Thymus (tissue), 14 donors: ENCODE measurements at places on chromosomes 4 and X. TPM values are rescaled to one million over a fixed set of nuclear protein-coding genes. Genes with fewer than 3 reads are reported as not detected.

The HERC5 gene
- 19.3 TPM for total RNA-seq

The HSFX4 gene
- 0.28 TPM for total RNA-seq

The LGI2 gene
- total RNA-seq: 2.5 TPM

The SULT1E1 gene
- 7.8 TPM for total RNA-seq

The HOPX gene
- total RNA-seq: 5.9 TPM

The NKX3-2 gene
- under 0.01 TPM for total RNA-seq

The FRG2 gene
- 0.05 TPM for total RNA-seq

The EDNRA gene
- total RNA-seq: 10.1 TPM

The MXRA5 gene
- 6.1 TPM for total RNA-seq

The PDLIM5 gene
- total RNA-seq: 12.4 TPM

The CSAG1 gene
- total RNA-seq: 0.24 TPM

The BEND4 gene
- total RNA-seq: 1.6 TPM

The IGFBP7 gene
- total RNA-seq: 54.1 TPM

The TRPC3 gene
- total RNA-seq: 0.24 TPM

The FANCB gene
- total RNA-seq: 7.2 TPM

The NEXMIF gene
- total RNA-seq: 0.05 TPM

The RASSF6 gene
- total RNA-seq: 16.6 TPM

The SPANXA2 gene
- total RNA-seq: 0.09 TPM

The GABRE gene
- 2.9 TPM for total RNA-seq

The STARD8 gene
- 1.9 TPM for total RNA-seq

The NIPAL1 gene
- 0.47 TPM for total RNA-seq

The IL13RA1 gene
- 14.4 TPM for total RNA-seq

The ZFYVE28 gene
- 2.8 TPM for total RNA-seq

The CTAG1A gene
- not detected for total RNA-seq

The LRCH2 gene
- 1.0 TPM for total RNA-seq

The ACE2 gene
- total RNA-seq: 0.38 TPM

The RPS6KA6 gene
- 2.1 TPM for total RNA-seq

The BTK gene
- 6.5 TPM for total RNA-seq

The PCDH10 gene
- total RNA-seq: 1.7 TPM
